ENCODE measurements at places on chromosomes 13 and 19. TPM values are rescaled to one million over a fixed set of nuclear protein-coding genes. Genes with fewer than 3 reads are reported as not detected.

Gene CAMSAP3
- total RNA-seq, result 6.1 TPM

Gene KCNN4
- total RNA-seq, result 61.0 TPM

Gene KLHL1
- not detected for total RNA-seq

Gene CD33
- total RNA-seq, result 0.15 TPM

Gene FFAR1
- total RNA-seq, result not detected

Gene ADPRHL1
- total RNA-seq, result 14.4 TPM

Gene HCST
- 0.44 TPM for total RNA-seq

Gene OLFM4
- not detected for total RNA-seq

Gene ERCC2
- total RNA-seq, result 12.8 TPM

Gene KLC3
- total RNA-seq, result 1.1 TPM

Gene MBD3L3
- total RNA-seq, result not detected

Gene PDCD2L
- total RNA-seq, result 26.1 TPM

Gene RFPL4AL1
- total RNA-seq, result not detected

Gene DNAAF3
- 6.9 TPM for total RNA-seq

Gene UNC13A
- total RNA-seq, result 1.3 TPM

Gene URAD
- total RNA-seq, result not detected

Gene CGB2
- not detected for total RNA-seq

Gene TNFSF9
- total RNA-seq, result 2.9 TPM

Gene ZNF541
- total RNA-seq, result not detected

Measured in A549 treated with Mapracorat at 1 μM for 4 hours (cell line).